ENCODE measurements at places on chromosomes 2 and 18. TPM values are rescaled to one million over a fixed set of nuclear protein-coding genes. Genes with fewer than 3 reads are reported as not detected.

CDH20 gene
- 1.0 TPM for total RNA-seq

DNA sequence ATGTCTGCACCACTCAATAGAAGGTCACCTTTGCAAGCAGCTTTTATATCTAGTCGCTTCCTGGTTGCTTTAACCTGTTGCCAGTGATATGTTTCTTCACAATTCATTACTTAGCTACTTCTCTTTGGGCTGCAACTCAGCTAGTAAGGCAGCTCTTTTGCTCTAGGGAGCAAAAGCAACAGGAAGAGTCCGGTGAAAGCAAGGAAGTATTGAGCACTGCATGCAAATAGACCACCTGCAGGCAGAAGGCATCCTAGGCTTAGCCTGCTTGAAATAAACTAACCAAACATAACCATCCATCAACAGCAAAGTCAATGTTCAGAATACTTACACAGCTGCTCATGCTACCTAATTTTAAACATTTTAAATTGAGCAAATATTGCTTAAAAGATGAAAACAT, 529.2 kb upstream of the LINC00305 start:
- peak; percentile 40 for DNase-seq
- peaks cover 21% of the 10 kb centered on the region for H3K4me1 ChIP-seq
- no peak overlapping the region for H3K4me3 ChIP-seq
- H3K36me3 ChIP-seq: no peaks in the 10 kb centered on the region
- H3K27me3 ChIP-seq: no peaks in the 10 kb centered on the region

GRCh38 chr2:231664727-231665126, 43.6 kb upstream of the PTMA start:
- peak overlapping the region; percentile 99 for H3K27ac ChIP-seq
- H3K4me3 ChIP-seq: no peak overlapping the region
- peaks cover 4% of the 10 kb centered on the region for H3K27me3 ChIP-seq
- H3K4me1 ChIP-seq: peaks cover 37% of the 10 kb centered on the region

DNA sequence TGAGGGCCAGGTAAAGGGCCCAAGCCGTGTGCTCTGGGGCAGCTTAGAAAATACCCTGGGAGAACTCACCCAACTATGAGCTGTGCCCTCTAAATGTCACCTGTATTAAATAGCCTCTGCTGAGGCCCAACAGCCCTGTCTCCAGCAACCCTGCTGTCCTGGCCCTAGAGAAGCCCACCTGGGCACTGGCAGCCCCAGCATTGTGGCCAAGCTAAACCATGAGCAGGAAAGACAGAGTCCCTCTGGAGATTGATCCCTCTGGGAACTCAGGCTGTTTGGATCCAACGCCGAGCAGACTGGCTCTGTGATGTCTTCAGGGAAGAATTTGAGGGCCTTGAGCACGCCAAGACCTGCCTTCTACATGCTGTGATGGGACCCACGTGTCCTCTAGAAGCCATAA, 126.5 kb downstream of the TTC32 start:
- no peak overlapping the region for H3K4me3 ChIP-seq
- H3K27me3 ChIP-seq: no peaks in the 10 kb centered on the region
- H3K27ac ChIP-seq: no peak overlapping the region
- H3K4me1 ChIP-seq: peaks cover 19% of the 10 kb centered on the region
- DNase-seq: no peak
- H3K36me3 ChIP-seq: no peaks in the 10 kb centered on the region
